ENCODE measurements at places on chromosomes 11 and 22.

- DNase-seq, result no peak
Observed at GRCh38 chr11:30012346-30012745, 4.5 kb downstream of the KCNA4 start.

- no peak for DNase-seq
Observed at GRCh38 chr11:19951558-19952115, 208.6 kb downstream of the DBX1 start.

GRCh38 chr11:134118006-134118405 is 49.1 kb downstream of the JAM3 start:
- DNase-seq, result no peak

DNA sequence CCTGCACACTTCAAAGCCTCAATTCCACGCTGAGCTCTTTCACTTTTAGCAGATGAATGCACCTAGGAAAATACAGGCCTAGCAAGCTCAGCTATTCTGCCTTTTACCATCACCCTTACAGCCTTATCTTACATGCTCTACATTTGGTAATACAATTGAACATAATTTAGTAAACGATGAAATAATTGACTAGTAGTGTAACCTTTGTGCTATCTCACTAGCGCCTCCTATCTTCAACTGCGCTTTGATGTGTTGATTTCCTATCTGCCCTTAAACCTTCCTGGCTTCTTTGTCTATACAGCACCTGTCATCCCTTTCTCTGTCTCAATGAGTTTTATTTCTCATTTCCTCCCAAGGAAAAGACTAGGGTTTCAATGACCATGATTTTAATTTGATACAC is 149.7 kb downstream of the LRRC4C start:
- no peak for DNase-seq

- no peak for DNase-seq
Observed at GRCh38 chr11:18615628-18616392, 16.2 kb downstream of the MISFA start.
